ENCODE measurements at places on chromosomes 13 and 19.

- no peak for DNase-seq
These were observed 9.1 kb upstream of the BCAM start for GRCh38 chr19:44799627-44800346.

DNA sequence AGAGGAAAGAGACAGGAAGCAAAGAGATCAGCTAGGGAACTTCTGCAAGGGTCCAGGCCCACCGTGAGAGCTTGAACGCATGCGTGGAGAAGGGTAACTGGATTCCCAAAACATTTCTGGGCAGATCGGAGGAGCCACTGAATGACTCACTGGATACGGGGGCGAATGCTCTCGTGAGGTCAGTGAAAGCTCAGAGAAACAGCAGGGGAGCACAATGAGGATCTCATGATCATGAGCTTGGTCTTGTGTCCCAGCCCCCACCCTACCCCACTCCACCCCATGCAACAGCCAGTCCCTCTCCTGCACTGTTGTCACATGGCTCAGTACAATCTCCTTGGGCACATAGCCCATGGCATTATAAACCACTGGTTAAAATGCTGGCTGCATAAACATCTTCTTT lies 40.6 kb downstream of the DCLK1 start:
- no peak for DNase-seq

DNA sequence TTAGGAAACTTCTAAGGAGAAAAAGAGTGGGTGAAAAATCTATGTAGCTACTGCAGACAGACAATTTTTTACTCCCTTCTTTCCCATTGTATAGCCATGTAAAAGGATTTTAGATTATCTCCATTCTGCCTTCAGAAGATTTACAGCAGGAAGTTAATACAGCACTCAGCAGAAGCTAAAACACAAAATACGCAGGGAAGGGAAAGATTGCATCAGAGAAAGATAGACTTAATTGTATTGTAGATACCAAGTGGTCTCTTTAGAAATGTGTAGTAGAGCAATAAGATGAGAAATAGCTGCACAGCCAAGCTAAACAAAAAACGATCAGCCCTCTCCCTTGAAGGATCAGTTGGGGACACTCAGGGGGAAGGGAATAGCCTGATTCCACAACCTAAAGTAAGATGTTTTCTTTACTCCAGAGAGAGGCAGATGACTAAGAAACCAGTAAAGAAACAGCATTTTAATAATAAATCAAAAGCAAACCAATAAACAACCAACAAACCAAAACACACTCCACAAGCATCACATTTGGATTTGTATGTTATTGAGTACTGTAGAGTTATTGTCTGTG lies 236.7 kb upstream of the SLITRK1 start:
- DNase-seq: no peak

- no peak for DNase-seq
These were observed 1.3 kb downstream of the LAMP1 start for GRCh38 chr13:113298043-113298945.

GRCh38 chr13:39051157-39051556 lies 12.9 kb downstream of the NHLRC3 start:
- peak; percentile 3 for DNase-seq

DNA sequence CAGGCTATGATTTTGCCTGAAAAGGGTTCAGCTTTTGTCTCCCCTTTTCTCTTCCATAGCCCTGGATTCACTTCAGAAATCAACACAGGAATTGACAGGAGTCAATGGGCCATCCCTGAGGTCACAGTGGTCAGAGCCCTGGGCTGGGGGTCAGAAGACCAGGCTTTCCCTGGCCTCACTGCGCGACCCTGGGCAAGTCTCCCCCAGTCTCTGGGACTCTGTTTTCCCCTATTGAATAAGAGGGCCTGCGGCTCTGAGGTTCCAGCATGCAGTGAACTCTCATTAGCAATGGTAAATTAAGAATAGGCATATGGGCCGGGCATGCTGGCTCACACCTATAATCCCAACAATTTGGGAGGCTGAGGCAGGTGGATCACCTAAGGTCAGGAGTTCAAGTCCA lies 30.7 kb upstream of the VSTM2B start:
- no peak for DNase-seq

DNA sequence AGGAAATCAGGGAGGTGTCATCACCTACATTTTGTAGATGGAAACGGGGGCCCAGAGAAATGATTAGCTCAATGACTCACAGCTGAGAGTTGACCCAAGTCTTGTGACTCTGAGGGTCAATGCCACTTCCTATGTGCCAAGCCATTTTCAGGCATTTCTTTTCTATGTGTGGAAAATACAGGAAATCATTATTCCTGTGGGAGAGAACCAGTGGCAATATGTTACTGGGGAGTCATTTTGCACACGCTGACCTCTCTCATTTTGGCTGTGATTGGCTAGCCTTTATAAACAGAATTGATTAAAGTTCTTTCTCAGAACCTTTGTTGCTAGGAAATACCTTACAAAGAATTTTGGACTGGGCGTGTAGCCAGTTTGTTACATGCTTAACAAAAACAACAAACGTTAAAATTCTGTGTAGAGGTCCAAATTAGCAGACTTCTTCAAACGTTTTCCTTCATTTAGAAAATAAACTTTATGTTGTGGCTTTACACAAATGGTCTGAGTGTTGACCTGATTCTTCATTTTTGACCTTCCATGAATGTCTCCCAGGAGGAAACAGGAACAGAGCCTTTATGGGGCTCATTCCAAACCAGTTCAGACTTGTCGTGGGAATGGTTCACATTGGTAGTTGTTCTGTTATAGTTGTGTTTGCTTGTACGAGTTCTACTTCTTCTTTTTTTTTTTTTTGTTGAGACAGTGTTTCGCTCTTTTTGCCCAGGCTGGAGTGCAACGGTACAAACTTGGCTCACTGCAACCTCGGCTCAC lies 11.4 kb downstream of the PCCA start:
- peak; percentile 12 for DNase-seq

DNA sequence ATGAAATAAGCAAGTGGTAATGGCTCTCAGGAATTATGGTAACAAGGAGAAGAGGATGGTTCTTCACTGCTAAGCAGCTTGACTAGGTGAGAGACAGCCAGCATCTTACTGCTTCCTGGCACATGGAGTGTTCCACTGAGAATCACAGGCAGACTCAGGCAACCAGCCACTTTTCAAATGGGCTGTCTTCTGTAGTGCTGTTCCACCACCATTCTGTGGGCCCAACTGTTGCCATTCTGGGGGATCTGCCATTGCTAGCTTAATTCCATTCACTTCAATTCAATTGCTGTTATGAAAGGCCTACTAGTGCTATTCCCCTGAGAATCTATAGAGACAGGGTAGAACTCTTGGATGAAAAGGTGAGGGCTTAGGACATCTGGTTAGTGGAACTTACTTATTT lies 341.9 kb downstream of the KCNRG start:
- DNase-seq: no peak

DNA sequence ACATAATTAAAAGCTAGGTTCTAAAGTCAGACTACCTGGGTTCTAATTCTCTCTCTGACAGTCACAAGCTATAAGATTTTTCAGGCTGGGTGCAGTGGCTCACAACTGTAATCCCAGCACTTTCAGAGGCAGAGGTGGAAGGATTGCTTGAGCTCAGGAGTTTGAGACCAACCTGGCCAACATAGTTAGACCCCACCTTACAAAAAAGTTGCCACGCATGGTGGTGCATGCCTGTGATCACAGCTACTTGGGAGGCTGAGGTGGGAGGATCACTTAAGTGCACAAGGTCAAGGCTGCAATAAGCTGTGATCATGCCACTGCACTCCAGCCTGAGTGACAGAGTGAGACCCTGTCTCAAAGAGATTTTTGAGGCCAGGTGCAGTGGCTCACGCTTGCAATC lies 6.0 kb downstream of the NFKBID start:
- no peak for DNase-seq

DNA sequence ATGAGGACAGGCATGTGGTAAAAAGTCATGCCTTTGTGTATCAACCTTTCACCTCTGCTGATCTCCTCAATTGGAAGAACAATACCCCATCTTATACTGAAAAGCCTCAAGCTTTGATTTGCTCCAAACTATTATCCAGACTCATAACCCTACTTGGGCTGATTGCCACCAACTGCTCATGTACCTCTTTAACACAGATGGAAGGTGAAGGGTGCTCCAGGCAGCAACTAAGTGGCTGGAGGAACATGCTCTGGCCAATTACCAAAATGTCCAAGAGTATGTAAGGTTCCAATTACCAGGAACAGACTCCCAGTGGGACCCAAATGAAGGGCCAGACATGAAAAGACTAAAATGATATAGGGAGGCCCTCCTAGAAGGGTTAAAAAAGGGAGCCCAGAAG lies 78.3 kb downstream of the ZNF486 start:
- DNase-seq: no peak

- DNase-seq: peak; percentile 60
These were observed 33.7 kb downstream of the VSTM1 start for GRCh38 chr19:54029930-54030490.

- DNase-seq: no peak
These were observed 155.5 kb upstream of the VSTM2B start for GRCh38 chr19:29370276-29370675.

DNA sequence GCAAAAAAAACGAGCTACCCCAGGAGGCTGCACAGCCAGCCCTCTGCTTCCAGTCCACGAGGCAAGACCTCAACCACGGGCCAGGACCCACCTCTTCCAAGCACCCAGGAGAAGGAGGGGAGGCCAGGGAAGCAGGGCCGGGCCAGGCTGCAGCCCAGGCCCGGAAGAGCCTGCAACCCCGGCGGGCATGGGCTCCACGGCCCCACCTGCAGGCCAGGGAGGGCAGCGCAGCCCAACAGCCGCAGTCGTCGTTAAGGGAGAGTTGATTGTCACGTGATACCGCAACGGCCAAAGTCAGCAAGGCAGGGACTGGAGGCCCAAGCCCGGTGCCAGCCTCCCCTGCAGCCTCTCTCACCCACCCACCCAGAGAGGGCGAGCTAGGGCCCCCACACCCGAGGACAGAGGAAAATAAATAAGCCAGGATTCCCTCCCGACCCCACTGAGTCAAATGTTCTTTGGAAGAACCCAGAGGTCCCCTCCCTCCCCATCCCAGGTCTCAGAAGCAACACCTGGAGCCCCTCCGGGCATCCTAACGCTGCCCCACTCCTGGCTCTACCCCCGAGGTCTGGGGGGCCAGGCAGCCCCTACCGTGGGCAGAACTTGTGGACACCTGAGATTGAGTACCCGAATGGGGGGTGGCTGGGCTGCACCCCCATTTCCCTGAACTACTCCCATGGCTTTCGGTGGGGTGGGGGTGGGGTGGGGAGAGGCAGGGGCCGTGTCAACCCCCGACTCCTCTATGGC lies 5.2 kb upstream of the REXO1 start:
- DNase-seq: peak; percentile 68

DNA sequence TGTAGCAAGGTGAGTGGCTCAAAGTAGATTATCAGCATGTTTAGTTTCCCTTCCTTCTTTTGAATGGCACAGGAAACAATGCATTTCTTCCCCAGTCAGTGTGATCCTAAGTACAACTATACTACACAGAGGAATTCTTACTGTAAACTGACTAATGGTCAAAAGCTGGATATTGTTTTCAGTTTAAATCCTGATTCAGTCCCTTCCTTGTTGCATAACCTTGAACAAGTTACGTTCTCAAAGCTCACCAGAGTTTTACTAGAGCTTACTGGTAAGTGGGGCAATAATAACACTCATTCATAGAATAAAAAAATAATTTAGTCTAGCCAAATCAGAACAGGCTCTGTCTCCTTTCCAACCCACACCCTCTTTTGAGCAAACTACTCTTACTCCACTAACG lies 180.1 kb downstream of the POSTN start:
- DNase-seq: no peak

GRCh38 chr13:76292726-76293125 lies 593.5 kb downstream of the KCTD12 start:
- no peak for DNase-seq

- DNase-seq: no peak
These were observed 10.1 kb upstream of the SHD start for GRCh38 chr19:4268816-4269430.
